ENCODE measurements at places on chromosomes 2 and 18. TPM values are rescaled to one million over a fixed set of nuclear protein-coding genes. Genes with fewer than 3 reads are reported as not detected.

DNA sequence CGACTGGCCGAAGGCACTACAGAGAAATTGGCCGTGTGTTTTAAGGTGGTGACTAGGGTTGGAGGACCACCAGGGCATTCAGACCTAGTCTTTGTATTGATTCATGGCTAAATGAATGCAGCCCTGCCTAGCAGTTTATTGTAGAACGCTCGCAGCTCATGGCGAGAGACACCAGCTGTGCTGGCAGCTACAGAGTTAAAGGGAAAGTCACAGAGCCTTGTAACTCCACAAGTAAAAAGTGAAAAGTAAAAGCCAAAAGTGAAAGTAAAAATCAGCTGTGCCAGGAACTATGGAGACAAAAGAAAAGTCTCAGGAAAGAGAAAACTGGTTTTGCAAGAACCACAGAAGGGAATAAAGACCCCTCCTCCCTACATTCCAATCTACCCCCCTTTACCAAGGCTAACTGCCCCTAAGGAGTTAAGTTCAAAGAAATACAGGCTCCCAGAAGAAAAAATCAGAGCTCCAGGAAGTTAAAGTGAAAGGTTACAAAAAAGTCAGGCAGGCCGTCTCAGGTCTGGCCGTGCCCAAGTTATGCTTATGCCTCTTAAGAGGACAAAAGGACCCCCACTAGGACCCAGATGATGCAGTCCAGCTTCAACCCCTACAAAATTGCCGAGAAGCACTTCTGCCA is 46.4 kb upstream of the SELENOI start:
- DNase-seq: peak; percentile 43

GRCh38 chr2:217916504-217917254 is 86.1 kb downstream of the TNS1 start:
- no peak for DNase-seq

DNA sequence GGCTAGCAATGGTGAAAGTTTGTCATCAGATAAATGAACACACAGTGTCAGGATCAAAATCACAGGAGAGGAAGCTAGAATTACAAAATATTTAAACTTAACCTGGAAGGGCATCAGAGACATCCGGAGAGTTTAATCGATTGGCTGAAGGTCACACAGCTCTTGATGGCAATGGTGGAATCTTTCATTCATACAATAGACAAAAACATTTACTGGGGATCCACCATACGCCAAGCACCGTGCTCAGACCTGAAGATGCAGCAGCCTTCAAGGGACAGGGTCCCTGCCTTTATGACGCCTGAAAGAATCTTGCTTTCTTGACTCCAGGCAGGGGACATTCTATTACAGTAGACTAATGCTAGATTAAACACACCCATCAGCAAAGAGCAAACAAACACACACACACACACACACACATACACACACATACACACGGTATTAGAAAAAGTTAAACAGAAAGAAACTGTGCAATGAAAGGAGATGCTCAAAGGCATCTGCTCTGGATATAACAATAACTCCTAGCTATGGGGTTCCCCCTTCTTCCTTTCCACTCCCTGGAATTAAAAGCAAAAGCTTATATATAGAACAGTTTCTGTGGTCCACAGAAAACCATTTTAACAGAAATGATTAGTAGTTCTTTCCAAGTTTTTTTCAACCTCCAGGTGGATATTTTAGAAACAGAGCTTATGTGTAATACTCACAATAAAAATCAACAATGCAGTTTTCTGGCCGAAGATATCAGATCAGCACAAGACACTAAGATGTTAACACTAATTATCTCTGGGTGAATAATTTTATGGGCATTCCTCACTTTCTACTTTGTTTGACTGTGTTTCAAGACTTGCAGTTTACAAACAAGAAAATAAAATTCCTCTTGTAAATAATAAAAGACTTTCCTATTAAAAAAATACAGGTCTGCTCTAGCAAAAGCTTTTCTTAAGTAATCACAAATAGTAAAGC is 151.7 kb downstream of the ANKRD44 start:
- DNase-seq: peak; percentile 41

- DNase-seq: no peak
Measured at GRCh38 chr2:47598476-47598875, 184.5 kb upstream of the MSH6 start.

DNA sequence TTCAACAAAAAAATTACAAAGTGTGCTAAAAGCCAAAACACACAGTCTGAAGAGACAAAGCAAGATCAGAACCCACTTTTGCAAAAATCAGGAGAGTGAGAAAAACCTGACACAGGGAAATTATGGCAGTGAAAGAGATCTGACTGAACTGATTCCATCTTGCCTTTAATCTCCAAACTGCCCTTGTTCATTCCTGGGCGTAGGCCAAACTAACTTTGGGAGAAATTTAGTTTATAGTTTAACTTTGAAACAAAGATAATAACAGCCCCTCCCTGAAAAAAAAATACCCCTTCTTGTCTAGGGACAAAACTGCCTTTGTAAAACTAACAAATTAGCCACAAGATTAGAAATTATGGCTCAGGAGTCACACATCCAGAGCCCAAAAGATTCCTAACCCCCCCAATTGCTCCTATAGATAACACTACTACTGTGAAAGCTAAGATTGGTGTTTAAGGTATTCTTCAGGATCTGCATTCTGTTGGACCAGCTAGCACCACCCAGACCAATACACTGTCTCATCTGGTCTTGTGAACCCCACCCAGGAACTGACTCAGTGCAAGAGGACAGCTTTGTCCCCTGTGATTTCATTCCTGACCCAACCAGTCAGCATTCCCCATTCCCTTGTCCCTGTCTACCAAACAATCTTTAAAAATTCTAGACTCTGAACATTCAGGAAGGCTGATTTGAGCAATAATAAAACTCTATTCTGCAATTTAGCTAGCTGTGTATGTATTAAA is 226.1 kb upstream of the SH3BP4 start:
- DNase-seq: no peak

DNA sequence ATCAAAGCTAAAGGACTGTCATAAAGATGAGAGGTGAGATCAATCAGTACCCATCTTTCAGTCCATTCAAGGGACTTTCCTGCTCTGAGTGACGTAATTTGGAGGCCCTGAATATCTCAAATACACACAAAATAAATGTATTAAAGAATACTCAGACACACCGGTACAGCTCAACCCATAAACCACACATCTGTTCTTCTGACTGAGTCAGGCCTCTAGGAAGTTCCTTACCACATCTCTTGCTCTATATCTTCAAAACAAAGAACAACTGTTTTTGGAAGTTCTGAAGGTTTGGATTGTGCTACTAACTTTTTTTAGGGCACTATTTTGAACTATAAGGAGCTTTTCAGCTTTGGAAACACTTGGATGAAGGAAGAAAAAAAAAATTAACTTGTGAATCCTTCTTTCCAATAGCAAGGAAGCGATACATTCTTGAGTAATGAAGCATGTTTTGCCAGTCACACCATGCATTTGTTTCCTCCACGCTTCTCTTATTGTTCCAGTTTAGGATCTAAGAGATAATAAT is 866.5 kb upstream of the VRK2 start:
- no peak for DNase-seq

- DNase-seq: no peak
Measured at GRCh38 chr2:30736461-30737325, 70.6 kb downstream of the CAPN13 start.

GRCh38 chr2:46333912-46334311 is 36.7 kb downstream of the EPAS1 start:
- DNase-seq: no peak

DNA sequence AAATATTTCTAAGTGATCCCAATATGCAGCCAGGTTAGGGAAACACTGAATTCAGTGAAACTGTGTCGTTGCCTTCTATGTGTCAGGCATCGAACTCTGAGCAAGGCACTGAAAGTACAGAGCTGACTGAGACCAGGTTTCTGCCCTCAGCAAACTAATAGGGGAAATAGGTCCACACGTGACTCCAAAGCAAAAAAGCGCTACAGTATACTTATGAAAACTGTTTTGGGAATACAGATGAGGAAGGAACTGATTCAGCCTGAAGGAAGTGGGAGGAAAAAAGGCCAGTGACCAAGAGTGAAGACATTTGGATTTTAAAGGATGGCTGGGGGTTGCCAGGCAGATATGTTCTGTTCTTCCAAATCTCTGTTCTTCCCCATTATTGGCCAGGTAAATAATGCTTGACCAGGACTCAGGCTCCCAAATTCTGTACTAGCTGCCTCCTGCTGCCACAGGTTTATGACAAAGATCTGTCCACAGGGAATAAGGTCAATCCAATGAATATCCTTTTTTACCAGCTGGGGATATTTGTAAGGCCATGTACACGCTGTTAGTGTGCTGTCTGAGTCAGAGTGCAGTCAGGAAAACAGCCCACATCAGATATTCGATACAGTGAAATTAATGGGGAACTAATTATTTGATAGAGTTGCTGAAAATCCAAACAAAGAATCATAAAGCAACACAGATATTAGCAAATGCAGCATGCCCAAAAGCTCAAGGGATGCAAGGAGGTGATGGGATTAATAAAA is 24.5 kb upstream of the INPP4A start:
- no peak for DNase-seq

- DNase-seq: no peak
Measured at GRCh38 chr2:239979243-239980023, 45.7 kb downstream of the NDUFA10 start.

DNA sequence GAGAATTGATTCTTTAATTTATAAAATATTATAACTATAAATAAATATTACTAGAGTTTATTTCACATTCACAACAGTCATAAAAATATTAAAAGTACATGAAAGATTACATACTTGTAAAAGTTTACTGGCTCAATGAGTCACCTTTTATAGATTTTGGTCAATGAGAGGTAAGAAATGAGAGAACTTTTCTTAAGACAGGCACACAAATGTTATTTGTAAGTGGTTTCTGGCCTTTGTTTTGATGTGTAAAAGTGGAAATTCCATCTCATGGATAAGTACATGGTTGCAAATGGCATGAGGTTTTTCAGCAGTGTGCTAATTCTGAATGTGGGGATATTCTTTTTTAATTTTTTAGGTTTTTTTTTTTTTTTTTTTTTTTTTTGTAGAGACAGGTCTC is 63.8 kb downstream of the TTC27 start:
- no peak for DNase-seq

GRCh38 chr2:46200100-46200690 is 97.0 kb upstream of the EPAS1 start:
- DNase-seq: no peak

DNA sequence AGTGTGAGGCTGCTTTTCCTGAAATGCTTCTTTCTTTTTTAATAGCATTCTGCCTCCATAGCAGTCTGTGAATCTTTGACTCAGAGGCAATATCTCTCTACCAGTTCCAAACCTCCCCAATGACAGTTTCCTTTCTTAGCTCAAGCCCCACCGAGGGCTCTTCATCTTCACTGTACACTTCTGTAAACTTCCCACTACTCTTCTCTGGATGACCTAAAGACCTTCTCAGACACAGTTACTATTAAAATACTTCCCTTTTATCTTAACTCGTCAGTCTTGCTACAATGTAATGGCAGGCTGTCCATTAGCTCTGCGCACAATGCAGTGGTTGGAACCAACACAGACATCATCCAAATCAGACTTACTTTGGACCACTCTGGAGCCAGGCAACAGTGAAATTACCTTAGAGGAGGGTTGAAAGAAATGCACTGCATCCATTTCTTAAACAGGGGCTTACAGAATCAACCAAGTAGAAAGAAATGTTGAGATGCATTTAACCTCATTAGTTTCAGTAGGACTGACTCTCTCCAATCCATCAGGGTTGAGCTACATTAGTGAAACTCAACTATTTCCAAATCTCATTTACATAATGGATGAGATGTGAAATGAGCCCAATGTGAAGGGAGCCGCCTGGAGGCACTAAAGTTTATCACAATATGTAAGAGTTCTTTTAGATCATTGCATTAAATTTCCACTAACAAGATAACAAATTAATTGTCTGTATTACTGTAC is 343.8 kb downstream of the SETBP1 start:
- DNase-seq: no peak

DNA sequence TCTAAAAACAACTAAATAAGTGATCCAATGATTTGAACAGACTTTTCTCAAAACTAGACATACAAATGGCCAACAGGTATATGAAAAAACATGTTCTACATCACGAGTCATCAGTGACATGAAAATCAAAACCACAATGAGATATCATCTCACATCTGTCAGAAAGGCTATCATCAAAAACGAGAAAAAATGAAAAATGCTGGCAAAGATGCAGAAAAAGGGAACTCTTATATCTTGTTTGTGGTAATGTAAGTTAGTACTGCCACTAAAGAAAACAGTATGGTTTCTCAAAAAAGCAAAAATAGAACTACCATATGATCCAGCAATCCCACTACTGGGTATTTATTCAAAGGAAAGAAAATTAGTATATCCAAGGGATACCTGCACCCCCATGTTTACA is 255.3 kb upstream of the FBXO11 start:
- no peak for DNase-seq

GRCh38 chr18:48219810-48220499 is 189.2 kb downstream of the ZBTB7C start:
- no peak for DNase-seq

DNA sequence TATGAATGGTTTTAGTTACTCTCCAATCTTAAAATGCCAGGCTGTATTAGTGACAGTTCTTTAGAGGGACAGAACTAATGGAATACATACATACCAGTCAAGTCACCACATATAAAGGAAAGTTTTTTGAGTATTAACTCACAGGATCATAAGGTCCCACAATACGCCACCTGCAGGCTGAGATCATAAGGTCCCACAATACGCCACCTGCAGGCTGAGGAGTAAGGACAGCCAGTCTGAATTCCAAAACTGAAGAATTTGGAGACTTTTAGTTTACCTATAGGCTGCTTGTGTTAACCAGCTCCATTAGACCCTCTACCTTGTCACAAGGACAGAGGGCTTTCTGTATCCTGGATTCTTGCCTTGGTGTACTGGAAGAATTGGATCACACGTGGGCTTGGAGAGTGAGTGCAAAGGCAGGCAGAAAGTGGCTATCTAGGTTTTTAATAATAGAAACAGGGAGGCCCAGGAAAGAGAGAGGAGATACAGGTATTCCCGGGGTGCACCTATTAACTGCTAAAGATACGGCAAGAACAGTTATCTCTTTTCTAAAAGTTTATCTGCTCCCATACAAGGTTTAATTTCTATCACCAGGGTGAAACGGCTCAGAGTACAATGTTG is 234.9 kb upstream of the CYRIA start:
- DNase-seq: no peak

DNA sequence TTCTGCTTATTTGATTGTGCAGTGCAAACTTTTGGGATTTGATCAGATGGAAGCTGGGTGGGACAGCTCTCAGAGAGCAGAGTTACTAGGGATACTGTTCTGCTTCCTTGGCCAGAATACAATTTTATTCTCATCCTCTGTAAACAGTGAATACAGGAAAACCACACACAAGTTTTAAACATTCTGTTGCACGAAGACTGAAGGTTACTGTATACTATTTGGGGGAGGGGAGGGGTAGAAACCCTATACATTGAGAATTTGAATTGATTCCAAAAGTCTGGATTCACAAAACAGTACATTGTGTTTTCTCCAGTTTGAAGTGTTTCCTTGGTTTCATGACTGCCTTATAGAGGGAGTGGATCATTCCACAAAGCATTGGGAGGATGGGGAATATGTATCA is 149.9 kb downstream of the SETBP1 start:
- DNase-seq: peak; percentile 56

The SCYGR4 gene
- polyA plus RNA-seq: not detected

The NEB gene
- 953 TPM for polyA plus RNA-seq

The CDH20 gene
- polyA plus RNA-seq: 1.7 TPM

The PGAP1 gene
- 20.1 TPM for polyA plus RNA-seq

The B3GNT7 gene
- polyA plus RNA-seq: 0.51 TPM

The TTLL4 gene
- 41.0 TPM for polyA plus RNA-seq

The TRIM54 gene
- 94.5 TPM for polyA plus RNA-seq
